ENCODE measurements at places on chromosomes 1 and 21. TPM values are rescaled to one million over a fixed set of nuclear protein-coding genes. Genes with fewer than 3 reads are reported as not detected.

The CNKSR1 gene
- total RNA-seq = 9.7 TPM

The KRTAP12-4 gene
- total RNA-seq = not detected

The PIGR gene
- not detected for total RNA-seq

The GSTM1 gene
- total RNA-seq = 5.5 TPM

The KCNQ4 gene
- total RNA-seq = 3.7 TPM

The KIF17 gene
- total RNA-seq = 15.0 TPM

The MCOLN3 gene
- total RNA-seq = 0.36 TPM

The HEYL gene
- total RNA-seq = 0.88 TPM

The GIPC2 gene
- total RNA-seq = 0.28 TPM

The NBPF4 gene
- total RNA-seq = not detected

The NUP210L gene
- total RNA-seq = 0.18 TPM

The C1orf210 gene
- total RNA-seq = not detected

The FAM43B gene
- total RNA-seq = 3.8 TPM

The FNDC7 gene
- not detected for total RNA-seq

The CACYBP gene
- total RNA-seq = 143 TPM

The CASQ2 gene
- 2.0 TPM for total RNA-seq

The CD1E gene
- total RNA-seq = not detected

The TRABD2B gene
- 0.60 TPM for total RNA-seq

The TNFRSF8 gene
- 0.06 TPM for total RNA-seq

The FAM163A gene
- 0.42 TPM for total RNA-seq

The ZFP69 gene
- total RNA-seq = 2.9 TPM

The ADORA3 gene
- not detected for total RNA-seq

The PKP1 gene
- total RNA-seq = 0.03 TPM

All from cardiac muscle cell (in vitro differentiated cells and primary cell).